ENCODE measurements at places on chromosomes 6 and 20. TPM values are rescaled to one million over a fixed set of nuclear protein-coding genes. Genes with fewer than 3 reads are reported as not detected.

Gene SPEF1
- polyA plus RNA-seq: 2.7 TPM

Gene RIMS1
- 2.5 TPM for polyA plus RNA-seq

Gene GUCA1A
- polyA plus RNA-seq: 0.11 TPM

Gene TPBG
- polyA plus RNA-seq: 42.4 TPM

DNA sequence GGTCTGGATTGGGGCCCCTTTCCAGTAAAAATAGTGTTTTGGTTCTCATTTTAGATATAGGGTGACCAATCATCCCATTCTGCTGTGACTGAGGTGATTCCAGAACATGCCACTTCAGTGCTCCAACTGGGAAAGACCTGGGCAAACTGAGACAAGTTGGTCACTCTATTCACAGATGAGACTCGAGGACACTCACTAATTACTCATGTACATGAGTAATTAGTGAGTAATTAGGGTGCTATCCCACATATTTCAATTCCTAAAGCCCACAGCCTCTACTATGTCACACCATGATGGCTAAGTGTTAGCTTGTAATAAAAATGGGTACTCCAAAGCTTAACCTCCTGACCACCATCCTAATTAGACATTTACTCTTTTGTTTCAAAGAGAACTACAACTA lies 86.0 kb downstream of the CBLN4 start:
- no peak for DNase-seq

- DNase-seq: no peak
Observed at GRCh38 chr6:143513410-143513809, 1.9 kb upstream of the FUCA2 start.

GRCh38 chr20:51036226-51036625 lies 13.3 kb upstream of the KCNG1 start:
- no peak for DNase-seq

DNA sequence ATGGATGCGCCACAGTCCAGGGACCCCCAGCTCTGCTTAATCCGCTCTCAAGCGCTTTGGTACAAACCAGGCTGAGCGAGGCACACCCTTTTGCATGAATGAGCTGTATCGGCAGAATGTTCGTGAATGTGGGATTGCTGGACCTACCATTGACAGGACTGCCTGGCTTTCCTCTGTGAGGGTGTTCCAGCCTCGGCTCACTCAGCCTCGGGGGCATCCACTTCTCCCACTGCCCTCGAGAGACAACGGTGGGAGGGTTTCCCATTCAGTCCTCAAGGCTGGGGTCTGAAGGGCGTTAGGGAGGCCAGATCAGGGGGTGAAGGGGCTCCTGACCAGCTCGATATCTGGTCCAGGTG lies 17.4 kb downstream of the MDFI start:
- no peak for DNase-seq

- peak; percentile 24 for DNase-seq
Observed at GRCh38 chr6:53065266-53066076, at the start of gene FBXO9. Gene FBXO9 (plus strand): TSS chr6:53065404. CDS start chr6:53065790, 386 bp downstream.

DNA sequence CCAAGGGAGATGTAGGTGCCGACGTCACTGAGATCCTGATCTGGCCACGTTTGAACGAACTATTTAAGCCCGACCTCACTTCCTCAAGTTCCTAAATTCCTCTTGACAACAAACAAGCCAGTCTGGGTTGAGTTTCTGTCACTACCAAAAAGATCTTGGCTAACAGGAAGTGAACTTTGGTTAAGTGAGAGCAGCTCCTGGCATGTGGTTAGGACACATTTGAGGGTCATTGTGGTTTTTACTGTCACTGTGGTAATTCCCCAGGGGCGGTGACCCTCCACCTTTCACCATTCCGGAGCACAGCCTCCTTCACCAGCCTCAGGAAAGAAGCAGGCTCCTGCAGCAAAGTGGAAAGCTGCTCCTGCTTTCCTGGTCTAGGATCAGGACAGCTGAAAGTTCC lies 43.1 kb upstream of the ZNF831 start:
- no peak for DNase-seq

GRCh38 chr6:138965971-138966370 lies 22.1 kb downstream of the REPS1 start:
- no peak for DNase-seq

- no peak for DNase-seq
Observed at GRCh38 chr20:4697831-4698221, 23.9 kb upstream of the PRND start.

DNA sequence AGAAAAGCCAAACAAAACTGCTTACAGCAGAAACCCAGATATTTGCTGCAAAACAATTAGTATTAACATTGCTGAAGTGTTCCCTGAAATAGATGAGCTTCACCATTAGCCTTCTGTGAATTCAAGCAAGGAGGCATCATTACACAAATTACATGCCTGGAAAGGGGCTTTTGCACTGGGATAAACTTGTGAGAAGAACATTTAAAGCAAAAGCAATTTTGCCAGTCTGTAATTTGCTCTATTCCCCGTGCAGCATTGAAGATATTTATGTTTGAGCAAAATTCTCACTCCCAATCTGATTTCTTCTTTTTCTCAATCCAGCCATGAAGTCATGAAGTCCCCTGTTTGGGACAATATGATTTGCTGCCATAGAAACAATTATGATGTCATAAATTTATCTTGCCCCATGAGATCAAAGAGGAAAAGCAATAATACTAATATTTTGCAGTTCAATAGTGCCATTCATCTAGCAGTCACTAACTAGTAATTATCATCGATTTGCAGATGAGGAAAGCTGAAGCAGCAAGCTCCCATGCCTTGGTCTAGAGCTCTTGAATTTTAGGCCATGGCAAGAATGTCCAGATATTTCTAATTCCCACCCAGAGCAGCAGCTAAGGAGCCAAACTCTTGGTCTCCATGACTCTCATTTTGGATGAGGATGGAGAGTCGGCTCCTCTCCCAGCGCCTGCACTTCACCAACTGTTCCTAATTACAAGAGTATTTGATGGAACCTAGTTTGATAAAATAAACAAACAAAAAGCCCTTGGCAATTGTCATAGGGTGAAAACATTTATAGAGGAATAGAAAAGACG lies 49.5 kb upstream of the CCN6 start:
- DNase-seq: no peak

GRCh38 chr6:165692106-165692653 lies 29.1 kb upstream of the PDE10A start:
- DNase-seq: no peak

- DNase-seq: no peak
Observed at GRCh38 chr6:53734473-53735299, 60.1 kb upstream of the LRRC1 start.

DNA sequence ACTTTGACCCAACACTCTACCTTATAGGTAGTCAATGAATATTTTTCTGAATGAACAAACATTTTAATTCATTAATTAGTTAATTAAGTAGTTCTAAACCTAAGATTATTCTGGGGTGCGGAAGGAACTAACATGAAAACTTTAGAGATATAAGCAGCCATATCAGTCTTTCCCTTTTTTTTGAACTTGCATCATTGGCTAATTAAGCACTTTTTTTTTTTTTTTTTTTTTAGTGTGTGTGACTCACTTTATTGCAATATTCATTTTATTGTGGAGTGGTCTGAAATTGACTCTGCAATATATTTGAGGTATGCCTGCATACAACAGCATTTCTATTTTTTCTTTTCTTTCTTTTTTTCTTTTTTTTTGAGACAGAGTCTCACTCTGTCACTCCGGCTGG lies 21.8 kb upstream of the AMD1 start:
- no peak for DNase-seq

GRCh38 chr6:139856562-139856961 lies 482.1 kb upstream of the CITED2 start:
- DNase-seq: no peak

GRCh38 chr6:157187182-157188083 lies 135.9 kb downstream of the TMEM242 start:
- no peak for DNase-seq

DNA sequence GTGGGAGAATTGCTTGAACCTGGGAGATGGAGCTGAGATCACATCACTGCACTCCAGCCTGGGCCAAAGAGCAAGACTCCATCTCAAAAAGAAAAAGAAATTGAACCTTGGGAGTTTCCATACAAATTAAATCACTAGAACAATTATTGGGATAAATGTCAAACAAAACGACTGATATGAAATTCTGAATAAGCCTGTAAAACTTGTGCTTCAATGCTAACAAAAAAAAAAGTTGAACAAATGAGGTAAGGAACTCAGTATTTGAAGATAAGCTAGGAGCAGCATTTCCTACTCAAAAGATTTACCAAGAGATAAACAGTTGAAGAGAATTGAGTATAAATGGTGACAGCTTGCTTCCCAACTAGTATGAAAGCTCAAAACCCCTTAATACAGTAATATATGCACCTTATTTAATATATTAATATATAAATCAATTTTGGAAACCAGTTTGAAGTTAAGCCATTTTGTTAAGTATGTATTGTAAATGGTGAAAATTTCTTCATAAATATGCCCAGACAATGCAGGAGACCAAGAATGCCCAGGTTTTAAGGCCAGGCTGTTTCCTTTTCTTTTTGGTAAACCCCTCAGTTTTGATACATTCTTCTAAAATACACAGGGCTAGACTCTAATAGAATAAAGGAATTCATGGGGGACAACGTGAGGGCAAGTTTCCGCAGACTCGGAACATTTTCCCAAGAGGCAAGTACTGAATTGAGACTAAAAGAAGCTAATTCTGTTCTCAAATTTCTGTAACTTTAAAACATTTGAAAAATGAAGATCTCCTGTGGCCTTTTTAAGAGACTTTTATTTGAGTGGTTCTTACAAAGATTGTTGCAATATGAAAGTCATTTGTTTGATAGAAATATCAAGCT lies 3.9 kb downstream of the ROMO1 start:
- no peak for DNase-seq
